Bronchial epithelial cell (primary cell): ENCODE measurements at places on chromosomes 3 and 15. TPM values are rescaled to one million over a fixed set of nuclear protein-coding genes. Genes with fewer than 3 reads are reported as not detected.

DNA sequence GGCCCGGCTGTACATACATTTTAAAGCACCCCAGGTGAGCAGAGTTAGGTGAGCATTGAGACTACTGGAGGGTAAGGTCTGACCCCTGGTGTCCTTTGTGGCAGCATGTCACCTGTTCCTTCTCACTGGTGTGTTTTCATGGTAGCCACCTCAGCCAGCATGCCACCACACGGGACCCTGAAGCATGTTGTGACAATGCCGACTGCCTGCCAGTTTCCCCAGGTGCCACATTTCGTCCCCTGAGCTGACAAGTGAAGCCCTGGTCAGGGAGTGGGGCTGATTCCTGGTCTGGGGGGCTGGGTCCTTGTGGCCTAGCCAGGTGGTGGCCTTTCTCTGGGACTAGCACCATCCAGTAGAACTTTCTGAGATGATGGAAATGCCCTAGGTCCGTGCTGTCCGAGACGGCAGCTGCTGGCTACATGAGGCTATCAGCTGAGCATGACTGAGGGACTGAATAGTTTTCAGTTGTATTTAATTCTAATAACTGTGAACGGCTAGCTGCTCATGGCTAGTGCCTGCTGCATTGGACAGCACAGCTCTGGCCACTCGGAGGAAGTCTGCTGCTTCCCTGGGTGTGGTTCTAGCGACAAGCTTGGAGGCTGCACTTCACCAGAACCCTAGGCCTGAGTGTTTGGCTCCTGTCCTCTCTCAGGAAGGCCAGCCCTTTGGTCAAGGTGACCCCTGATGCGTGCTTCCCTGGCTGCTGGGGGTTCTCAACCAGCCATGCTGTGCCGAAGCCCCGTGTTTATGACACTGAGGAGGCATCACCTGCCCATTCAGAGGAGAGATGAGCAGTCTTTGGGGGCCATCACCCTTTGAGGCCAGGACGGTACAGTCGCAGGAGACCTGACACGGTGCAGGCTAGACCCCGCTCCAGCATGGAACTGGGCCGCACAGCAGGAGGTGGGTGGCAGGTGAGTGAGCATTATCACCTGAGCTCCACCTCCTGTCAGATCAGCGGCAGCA, 3.9 kb downstream of the C3orf22 start:
- DNase-seq, result no peak

GRCh38 chr15:92807971-92808571, 92.1 kb upstream of the CHD2 start:
- peak; percentile 53 for DNase-seq

DNA sequence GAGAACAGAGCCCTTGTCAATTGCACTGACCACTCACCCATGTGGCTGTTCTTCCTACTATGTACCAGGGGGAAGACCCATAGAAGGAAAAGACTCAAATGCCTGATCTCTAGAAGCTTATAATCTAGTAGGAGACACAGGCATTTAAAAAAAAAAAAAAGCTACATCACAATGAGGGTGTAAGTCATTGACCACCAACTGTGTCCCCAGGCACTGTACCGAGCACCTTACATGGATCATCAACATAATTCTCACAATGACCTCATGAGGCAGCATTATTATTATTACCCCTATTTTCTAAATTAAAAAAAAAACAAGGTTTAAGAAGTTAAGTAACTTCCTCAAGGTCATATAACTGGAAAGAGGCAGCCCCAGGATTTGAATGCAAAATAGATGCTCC, 247.4 kb downstream of the SHOX2 start:
- DNase-seq, result peak; percentile 49

- peak; percentile 54 for DNase-seq
Measured at GRCh38 chr3:177106184-177106583, 91.1 kb downstream of the TBL1XR1 start.

NOP10 gene
- total RNA-seq, result 168 and 187 TPM in 2 replicates

FBLN2 gene
- 3.8 and 4.7 TPM in 2 replicates for total RNA-seq

TUSC7 gene
- total RNA-seq, result not detected in 2 replicates

THAP10 gene
- total RNA-seq, result 0.79 and 1.3 TPM in 2 replicates
